ENCODE measurements at places on chromosomes 2 and 18.

DNA sequence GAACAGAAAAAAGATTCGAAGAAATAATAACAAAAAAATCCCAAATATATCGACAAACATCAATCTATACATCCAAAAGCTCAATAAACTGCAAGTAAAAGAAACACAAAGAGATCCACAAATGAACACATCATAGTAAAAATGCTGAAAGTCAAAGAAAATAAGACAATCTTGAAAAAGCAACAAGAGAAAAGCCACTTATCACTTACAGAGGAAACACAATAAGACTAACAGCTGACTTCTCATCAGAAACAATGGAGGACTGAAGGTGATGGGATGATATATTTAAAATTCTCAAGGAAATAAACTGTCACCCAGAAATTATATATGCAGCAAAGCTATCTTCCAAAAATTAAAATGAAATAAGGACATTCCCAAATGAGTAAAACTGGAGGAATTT, 140.3 kb downstream of the NDUFA10 start:
- DNase-seq, result no peak

GRCh38 chr2:63522950-63523349, 65.3 kb downstream of the WDPCP start:
- DNase-seq, result no peak

DNA sequence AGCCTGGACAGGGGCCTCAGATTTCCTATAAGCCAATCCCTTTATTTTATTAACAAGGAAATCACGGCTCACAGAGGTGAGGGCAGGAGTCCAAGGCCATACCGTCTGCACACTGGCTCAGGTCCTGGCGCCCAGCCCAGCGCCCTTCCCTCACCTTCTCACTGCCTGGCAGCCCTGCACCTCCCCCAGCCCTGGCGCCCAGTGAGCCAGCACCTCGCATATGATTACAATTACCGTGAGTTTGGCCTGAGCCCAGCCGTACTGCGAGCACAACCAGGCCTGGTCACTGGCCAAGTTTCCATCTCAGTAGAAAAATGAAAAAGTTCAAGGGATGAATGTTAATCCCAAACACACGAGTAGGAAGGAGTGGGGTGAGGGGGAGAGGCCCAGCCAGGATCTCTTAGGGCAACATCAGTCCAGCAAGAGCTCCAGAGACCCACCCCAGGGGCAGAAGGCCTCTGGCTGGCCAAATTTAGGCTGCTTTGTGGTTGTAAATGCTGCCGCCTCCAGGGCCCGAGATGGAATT, 68.4 kb downstream of the MCFD2 start:
- DNase-seq, result no peak

GRCh38 chr2:217512259-217512658, 490.5 kb downstream of the TNS1 start:
- DNase-seq, result no peak

DNA sequence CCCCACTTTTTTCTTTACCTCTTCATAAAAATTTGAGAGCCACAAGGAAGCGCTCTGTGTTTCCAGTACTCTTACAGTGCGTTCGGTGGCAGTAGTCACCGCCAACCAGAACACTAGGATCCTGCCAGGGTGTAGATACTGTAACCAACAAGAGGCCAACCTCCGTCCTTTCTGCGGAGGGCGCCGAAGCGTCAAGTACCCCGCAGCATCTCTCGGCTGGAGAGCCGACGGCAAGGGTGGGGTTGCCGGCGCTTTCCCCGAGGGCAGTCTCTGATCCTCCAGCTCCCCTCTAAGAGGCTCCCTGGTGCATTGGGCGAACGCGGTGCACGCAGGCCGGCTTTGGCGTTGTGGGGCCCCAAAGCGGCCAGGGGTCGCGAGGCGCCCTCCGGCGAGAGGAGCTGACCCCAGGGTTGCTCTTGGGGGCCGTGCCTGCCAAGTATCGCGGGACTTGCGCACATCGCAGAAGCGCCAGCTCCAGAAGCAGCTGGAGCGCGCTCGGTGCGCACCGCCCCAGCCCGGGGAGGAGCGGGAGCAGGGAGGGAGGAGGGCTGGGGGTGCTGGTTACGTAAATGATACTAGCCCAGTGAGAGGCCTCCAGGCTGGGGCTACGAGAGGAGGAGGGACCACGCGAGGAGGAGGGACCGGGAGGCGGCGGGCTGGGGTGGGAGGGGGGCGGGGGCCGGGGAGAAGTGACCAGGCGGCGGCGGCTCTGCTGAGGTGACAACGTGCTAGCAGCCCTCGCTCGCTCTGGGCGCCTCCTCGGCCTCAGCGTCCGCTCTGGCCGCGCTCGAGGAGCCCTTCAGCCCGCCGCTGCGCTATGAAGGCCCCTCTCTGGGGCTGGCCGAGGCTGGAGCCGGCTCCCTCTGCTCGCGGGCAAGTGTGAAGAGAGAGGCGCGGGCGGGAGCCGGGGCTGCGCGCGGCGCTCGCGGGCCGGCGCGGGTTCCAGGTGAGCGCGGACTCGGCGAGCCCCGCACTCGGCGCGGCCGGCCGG, at the start of gene GALNT13:
GALNT13 (plus strand) TSS at position 692 of the 991 bp plus-strand sequence.
- DNase-seq, result no peak

GRCh38 chr2:907706-908105, 42.9 kb upstream of the SNTG2 start:
- DNase-seq, result no peak

GRCh38 chr2:200650195-200650594, 64.4 kb downstream of the AOX1 start:
- DNase-seq, result no peak

DNA sequence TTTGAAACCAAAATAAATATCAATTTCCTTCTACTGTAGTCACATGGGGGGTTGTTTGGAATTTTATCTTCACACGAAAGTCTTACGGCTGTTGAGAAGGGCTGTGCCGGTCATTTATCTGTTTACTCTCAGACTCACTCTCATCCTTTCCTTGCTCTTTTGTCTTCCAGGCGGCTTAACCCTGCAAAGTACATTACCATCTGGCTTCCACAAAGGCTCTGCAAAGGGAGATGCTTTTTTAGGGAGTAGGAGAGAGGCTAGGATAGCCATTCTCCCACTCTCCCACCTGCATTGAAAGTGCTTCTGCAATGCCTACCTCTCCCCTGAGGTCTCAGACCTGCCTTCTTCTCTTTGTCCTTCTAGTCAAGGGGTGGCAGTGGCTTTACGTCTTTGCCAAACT, 247.6 kb downstream of the MEIS1 start:
- DNase-seq, result no peak

DNA sequence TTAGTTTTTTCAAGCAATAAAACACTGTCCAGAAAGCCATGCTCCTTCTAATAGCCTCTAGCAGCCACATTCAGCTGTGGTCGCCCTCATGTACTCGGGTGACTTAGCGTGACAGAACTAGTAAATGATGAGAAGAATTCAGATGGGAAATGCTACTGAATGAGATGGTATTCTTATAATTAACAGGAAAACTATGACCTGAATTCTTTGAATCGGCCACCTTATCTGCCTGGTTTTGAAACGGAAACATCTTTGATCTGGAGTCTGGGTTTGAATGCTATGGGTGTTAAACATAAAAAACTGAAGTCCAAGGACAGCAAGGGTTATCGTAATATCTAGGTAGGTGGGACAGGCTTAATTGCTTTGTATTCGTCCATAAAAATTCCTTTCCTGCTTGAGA, 138.8 kb upstream of the DNMT3A start:
- DNase-seq, result no peak

GRCh38 chr2:176534798-176535466, 265.7 kb downstream of the MTX2 start:
- no peak for DNase-seq

Measured in stimulated activated CD4-positive, alpha-beta T cell treated with anti-CD3 and anti-CD28 coated beads, Interleukin-4, amount 100 ng/mL, for 48 hours (primary cell).